ENCODE measurements at places on chromosomes 1 and 21.
A peak's percentile ranks its signal among the peaks of the same experiment; 100 is the strongest.

- DNase-seq = no peak
These were observed 313.4 kb upstream of the C1orf174 start for GRCh38 chr1:4213366-4213973.

DNA sequence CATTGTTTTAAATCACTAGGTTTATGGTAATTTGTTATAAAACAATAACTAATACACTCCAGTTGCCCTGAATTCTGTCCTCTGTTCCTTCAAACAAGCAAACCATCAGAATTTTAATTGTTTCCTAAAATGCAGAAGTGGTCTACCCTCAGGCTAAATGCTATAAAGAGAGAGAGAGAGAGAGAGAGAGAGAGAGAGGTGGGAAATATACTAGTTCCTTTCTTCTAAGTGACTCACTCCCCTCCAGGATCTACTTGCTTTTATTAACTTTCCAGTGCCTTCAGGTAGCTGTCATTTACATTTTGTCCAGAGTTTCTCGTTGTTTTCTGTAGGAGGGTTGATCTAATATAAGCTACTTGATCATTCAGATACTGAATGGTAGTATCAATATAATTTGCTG lies 26.4 kb downstream of the LRRC53 start:
- no peak for DNase-seq

- no peak for DNase-seq
These were observed 59.3 kb downstream of the EYA3 start for GRCh38 chr1:28028873-28029654.

DNA sequence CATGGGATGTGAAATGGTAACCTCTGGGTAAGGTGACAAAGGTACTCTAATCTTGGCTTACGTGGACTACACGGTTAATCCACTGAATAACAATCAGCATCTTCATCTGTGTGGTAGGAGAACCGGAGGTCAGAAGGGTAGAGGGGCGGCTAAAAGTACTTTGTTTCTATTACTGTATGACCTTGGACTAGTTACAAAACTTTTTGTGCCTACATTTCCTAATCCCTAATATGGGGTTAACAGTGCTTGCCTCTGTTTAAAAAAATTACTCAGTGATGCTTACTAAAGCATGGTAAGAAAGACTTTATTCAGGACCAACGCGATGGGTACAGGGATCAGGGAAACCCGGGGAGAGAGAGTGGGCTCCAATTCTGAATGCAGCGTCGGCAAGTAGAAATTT lies 1.7 kb upstream of the MRPS6 start:
- DNase-seq = no peak

DNA sequence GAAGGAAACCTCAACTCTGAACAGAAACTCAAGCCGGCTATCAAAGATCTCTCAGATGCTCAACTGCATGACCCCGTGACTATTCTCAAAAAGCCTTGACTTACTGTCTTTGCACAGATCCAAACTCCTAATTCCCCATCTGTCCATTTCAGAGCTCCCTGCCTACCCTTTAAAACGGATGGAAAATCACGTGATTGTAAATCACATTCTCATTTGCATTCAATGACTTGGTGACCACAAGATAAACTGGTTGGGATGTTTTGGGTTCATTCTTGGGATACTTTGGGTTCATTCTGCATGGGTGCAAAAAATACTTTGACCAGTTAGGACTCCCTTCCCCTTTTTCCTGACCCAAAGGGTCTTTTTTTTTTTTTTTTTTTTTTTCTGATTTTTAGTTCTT lies 41.3 kb upstream of the RUNX1 start:
- DNase-seq = no peak

- no peak for DNase-seq
These were observed 333.8 kb upstream of the PTBP2 start for GRCh38 chr1:96387785-96388184.

- no peak for DNase-seq
These were observed 30.1 kb downstream of the CDKN2C start for GRCh38 chr1:51000160-51000559.

DNA sequence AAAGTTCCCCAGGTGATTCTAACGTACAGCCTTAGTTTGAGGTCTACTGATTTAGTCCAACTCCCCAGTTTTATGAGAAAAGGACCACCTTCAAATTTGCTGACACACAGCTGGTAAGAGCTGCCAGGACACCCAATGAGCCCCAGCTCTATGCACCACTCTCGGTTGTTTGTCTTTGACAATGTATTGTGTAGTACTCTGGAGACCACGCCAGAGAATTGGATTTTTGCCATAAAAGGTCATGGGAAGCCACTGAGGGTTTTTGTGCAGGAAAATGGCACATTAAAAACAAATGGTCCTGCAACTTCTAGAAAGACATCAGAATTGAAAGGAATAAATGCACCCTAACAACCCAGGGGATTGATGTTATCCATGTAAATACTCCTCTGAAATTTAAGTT lies 7.1 kb upstream of the IER5 start:
- DNase-seq = no peak

DNA sequence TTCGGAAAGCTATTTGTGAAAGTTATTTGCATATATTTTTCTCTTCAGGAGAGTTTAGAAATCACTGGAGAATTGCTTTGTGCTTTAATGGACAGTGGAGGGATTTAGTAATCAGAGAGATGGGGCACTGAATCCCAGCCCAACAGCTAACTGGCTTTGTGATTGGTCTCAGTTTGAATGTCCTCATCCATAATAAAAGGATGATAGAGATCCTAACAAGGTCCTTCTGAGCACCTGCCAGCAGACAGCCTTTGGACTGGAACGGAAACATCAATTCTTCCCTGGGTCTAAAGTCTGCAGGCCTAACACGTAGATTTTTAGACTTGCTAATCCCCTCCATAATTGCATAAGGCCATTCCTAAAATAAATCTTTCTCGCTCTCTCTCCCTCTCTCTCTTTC lies 112.0 kb upstream of the ADAMTS5 start:
- no peak for DNase-seq

DNA sequence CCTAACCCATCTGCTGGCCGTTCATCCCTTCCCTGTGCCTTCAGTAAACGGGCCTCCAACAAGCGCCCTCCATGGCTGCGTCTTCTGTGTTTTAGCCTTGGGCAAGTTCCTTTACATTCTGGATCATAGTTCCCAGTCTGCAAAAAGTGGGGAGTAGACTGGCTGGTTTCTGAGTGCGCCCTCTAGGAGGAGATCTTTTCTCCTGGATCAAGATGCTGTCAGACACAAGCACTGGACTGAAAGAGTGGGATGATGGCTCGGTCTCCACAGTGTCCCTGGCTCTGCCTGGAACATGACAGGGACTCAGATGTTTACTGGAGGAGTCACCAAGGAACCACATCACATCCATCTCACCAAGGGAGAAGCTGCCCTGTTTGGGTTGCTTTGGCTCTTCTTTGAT lies 88.8 kb downstream of the PRDM2 start:
- no peak for DNase-seq

GRCh38 chr1:115280064-115280463 lies 58.0 kb downstream of the NGF start:
- peak; percentile 71 for DNase-seq

DNA sequence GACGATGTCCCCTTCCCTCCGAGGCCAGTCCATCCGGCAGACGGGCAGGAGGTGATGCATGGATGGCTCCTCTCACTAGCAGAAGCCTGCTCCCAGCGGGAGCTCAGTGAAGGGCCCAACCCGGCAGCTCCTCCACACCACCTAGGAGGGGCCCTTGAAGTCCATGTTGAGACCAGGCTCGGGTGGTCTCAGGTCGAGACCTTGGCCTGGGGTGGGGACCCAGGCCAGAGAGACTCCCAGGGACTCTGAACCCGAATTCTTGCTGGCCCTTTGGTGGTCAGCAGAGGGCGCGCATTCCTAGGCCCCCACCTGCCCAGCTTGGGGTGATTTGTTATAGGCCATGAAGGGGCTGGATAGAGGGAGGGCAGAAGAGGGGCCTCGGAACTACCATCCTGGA lies 642 bp upstream of the NT5C1A start:
- DNase-seq = no peak

DNA sequence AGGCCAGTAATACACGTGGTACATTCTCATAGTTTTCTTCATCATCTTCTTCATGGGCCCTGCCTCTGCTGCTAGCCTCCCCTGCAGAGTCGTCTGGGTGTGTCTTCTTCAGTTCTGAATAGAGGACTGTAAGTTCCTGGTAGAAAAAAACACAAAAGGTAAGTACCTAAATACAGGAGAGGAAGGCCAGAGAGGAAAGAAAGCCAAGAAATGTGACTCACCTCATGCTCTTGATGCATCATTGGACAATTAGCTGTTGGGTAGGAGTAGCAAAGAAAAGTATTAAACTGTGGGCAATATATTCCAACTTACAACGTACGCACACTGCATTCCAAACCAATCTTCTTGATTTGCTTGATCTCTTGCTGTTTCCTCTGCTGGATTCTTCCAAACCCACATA lies 21.8 kb downstream of the FCRL3 start:
- DNase-seq = no peak

GRCh38 chr1:209556162-209556690 lies 27.3 kb upstream of the CAMK1G start:
- DNase-seq = no peak

- DNase-seq = no peak
These were observed 381.2 kb upstream of the DUSP10 start for GRCh38 chr1:222123111-222123510.

GRCh38 chr1:215393476-215393875 lies 173.6 kb upstream of the KCTD3 start:
- DNase-seq = peak; percentile 1

DNA sequence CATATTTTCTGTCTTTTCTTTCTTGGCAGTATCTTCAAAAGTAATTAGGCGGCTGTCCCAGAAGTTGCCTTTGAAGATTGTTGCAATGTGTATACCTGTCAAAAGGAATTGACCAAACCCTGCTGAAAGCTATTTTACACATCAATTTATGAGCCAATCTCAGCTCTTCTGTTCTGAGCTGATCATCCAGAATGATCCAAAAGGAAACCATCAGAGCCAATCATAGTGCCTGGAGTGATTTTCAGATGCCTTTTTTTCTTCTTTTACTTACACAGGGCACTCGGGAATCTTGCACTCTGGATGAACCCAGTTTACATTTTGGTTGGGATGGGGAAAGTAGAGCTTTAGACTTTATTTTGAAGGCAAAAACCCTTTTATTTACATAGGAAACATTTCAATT lies 21.8 kb upstream of the APOBEC4 start:
- peak; percentile 55 for DNase-seq

DNA sequence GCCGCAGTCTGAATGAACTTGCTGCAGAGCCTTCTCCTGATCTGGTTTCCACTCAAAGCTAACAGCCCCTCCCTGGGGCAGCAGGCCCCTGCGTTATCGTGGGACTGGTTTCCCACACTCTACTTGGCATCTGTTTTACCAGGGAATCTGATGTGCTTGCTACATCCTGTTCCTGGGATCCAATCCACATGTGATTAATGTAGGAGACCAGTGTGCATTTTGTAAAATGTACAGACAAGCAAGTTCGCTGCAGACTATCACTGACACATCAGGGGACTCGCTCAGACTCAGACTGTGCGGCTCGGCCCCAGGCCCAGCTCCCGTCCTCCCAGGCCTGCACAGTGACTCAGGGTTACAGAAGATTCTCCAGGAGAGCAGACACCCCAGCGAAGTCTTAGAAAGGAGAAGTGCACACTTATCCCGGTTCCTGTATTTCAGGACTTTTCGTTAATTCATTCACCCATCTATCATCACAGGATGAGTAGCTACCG lies 340.1 kb downstream of the MATN1 start:
- DNase-seq = no peak

DNA sequence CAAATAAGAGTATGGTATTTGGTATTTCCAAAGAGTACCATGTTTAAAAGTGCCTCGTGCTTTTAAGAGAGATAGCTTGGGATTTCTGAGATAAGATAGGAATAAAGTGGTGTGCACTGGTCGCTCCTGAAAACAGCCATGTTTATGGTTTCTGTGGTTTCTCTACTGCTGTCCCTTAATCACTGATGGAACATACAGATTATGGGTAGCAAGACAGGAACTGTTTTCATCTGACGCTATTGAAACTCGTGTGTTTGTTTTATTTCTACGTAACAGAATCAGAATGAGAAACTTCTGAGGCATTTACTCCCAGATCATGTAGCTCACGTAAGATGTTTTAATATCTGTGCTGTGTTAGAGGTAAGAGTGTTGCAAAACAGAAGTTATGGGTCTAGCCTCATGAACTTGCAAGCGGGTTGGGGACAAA lies 126.0 kb downstream of the KIAA0319L start:
- no peak for DNase-seq

DNA sequence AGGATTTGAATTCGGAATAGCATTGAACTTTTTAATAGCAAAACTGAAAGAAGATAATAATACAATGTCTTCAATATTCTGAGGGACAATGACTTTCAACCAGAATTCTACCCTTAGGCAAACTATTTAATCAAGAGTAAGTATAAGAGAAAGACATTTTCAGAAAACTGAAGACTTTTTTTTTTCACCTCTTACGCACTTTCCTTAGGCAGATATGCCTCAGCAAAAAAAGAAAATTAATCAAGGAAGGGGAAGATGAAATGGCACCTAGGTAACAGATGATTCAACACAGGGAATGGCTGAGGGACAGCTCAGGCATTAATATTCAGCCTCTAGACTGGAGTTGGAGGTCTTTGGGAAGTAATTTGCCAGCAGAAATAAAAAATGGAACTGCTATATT lies 184.9 kb downstream of the URB2 start:
- DNase-seq = no peak

DNA sequence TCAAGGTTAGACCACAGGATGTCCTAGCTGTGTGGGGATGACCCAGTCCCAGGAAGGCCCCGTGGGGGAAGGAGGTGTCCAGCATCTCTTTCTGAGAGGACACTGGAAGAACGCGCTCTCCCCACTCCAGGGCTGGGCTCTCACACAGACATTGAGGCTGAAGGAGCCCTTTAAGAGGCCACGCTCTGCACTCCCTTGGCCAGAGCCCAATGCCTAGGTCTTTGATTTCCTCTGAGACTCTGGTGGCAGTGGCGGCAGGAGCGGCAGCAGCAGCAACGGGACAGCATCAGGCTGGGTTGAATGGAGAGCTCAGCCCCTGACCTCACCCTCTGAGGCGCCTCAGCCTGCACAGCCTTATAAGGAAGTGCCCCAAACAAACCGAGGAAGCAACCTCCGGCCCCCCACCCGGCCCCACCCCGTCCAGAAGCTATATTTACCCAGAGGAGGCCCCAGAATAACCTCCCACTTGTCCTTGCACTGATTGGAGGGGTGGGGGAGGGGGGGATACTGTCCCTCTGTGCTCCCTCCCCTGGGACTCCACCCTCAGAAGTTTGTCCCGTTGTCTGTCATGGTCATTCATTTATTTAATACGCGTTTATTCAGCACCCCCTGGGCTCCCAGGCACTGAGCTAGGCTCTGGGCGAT lies 12.3 kb downstream of the NES start:
- peak; percentile 57 for DNase-seq

All from muscle of back (tissue), 13 donors.